Stimulated activated CD4-positive, alpha-beta T cell treated with anti-CD3 and anti-CD28 coated beads, Interleukin-12 subunit alpha, Interleukin-12 subunit beta, amount 100 ng/mL, for 24 hours (primary cell): ENCODE measurements at places on chromosomes 5 and 9.

GRCh38 chr5:96070622-96071225, 109.1 kb upstream of the ELL2 start:
- DNase-seq, result no peak

GRCh38 chr5:174314261-174314660, 268.8 kb downstream of the NSG2 start:
- no peak for DNase-seq

GRCh38 chr9:69867081-69867814, 46.6 kb downstream of the CFAP95 start:
- DNase-seq, result no peak

DNA sequence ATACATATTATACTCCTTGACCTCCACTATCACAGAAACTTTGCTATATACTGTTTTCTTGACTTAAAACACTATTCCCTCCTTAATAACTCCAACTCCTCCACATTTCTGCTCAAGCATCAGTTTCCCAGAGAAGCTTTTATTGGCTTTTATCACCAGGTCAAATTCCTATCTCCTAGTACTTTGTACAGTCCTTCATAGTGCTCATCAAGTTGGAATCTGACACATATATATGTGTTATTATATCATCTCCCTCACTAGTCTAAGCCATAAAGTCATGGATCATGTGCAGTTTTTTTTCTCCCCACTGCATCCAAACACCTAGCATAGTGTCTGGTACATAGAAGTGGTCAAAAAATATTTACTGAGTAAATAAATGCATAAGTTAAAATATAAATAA, 59.1 kb downstream of the BHMT start:
- no peak for DNase-seq

GRCh38 chr9:134634667-134635230, 6.9 kb upstream of the COL5A1 start:
- no peak for DNase-seq

DNA sequence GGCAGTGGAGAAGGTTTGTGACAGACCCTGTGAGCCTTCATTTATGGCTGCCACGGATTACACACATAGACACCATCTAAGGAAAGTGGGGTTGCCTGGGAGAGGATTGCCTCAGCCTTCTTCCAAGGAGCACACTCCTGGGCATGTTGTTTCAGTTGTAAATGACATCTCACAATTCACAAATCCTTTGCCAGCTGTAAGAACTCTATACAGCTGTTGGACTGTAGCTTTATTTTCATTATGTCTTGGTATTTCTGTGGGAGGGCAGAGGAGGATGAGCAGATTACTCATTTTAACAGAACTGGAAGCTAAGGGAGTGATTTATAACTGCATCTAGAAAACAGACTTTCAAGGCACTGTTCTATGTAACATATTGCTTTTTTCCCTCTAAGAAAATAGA, 25.6 kb downstream of the MELK start:
- no peak for DNase-seq
